ENCODE measurements at places on chromosomes 4 and X. TPM values are rescaled to one million over a fixed set of nuclear protein-coding genes. Genes with fewer than 3 reads are reported as not detected.

The APELA gene
- not detected for total RNA-seq

The SH3TC1 gene
- total RNA-seq = 155 TPM

The TLR1 gene
- 15.7 TPM for total RNA-seq

The ASB11 gene
- total RNA-seq = 0.14 TPM
